ENCODE measurements at places on chromosomes 5 and 9.

DNA sequence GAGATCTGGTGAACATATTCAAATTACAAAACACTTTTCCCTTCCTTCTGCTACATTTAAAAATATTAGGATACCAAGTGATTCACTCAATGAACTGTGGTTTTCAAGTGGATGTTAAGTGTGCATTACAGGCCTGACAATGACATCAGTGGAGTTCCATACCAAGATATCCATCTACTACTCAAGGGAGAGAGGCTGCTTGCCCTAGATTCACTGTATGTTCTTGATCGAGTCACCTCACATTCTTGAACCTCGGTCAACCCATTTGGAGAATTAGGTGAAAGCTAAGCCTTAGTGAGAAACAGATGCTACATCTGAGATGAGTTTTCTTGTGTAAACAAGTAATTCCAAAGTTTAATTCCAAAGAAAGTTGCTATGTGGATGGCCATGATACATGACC lies 142.2 kb downstream of the FGF10 start:
- no peak overlapping the region for H3K27ac ChIP-seq
- H3K4me3 ChIP-seq: no peak overlapping the region
- no peaks in the 10 kb centered on the region for H3K4me1 ChIP-seq
- H3K27me3 ChIP-seq: no peaks in the 10 kb centered on the region
- no peak for DNase-seq

GRCh38 chr5:59992206-59992605 lies 98.7 kb upstream of the PDE4D start:
- DNase-seq: no peak
- no peak overlapping the region for H3K4me3 ChIP-seq
- H3K36me3 ChIP-seq: no peaks in the 10 kb centered on the region
- no peak overlapping the region for H3K27ac ChIP-seq
- no peaks in the 10 kb centered on the region for H3K27me3 ChIP-seq

GRCh38 chr5:156684216-156684615 lies 165.9 kb upstream of the PPP1R2B start:
- no peak overlapping the region for H3K4me3 ChIP-seq
- H3K27me3 ChIP-seq: no peaks in the 10 kb centered on the region
- H3K36me3 ChIP-seq: no peaks in the 10 kb centered on the region
- no peak for DNase-seq
- no peak overlapping the region for H3K27ac ChIP-seq

- H3K36me3 ChIP-seq: no peaks in the 10 kb centered on the region
- H3K27ac ChIP-seq: no peak overlapping the region
- DNase-seq: no peak
- H3K27me3 ChIP-seq: peaks cover 4% of the 10 kb centered on the region
Observed at GRCh38 chr5:717143-717542, 24.0 kb upstream of the TPPP start.

DNA sequence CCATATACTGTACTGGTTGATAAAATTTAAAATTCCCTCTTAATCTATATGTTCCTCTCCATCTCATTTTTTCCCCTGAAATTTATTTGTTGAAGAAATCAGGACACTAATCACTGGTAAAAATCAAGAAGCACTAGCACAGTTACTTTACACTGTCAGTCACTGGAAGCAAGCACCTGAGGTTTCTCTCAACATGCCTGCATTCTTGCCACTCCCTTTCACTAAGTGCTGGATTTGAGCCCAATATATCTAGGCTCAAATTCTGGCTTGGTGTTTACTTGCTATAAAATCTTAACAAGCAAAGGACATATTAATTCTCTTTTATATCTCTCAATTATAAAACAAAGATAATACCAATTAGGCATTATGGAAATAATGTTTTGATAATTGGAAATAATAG lies 58.6 kb downstream of the DIAPH1 start:
- H3K4me3 ChIP-seq: no peak overlapping the region
- DNase-seq: no peak
- peaks cover 33% of the 10 kb centered on the region for H3K36me3 ChIP-seq
- H3K27ac ChIP-seq: no peak overlapping the region

- no peak overlapping the region for H3K4me3 ChIP-seq
- no peaks in the 10 kb centered on the region for H3K4me1 ChIP-seq
- no peaks in the 10 kb centered on the region for H3K36me3 ChIP-seq
- no peak for DNase-seq
- no peak overlapping the region for H3K27ac ChIP-seq
- H3K27me3 ChIP-seq: no peaks in the 10 kb centered on the region
Observed at GRCh38 chr9:100515578-100516494, 42.9 kb downstream of the TMEFF1 start.

GRCh38 chr5:133480866-133481265 lies 131.5 kb downstream of the FSTL4 start:
- no peak for DNase-seq
- no peaks in the 10 kb centered on the region for H3K4me1 ChIP-seq
- no peaks in the 10 kb centered on the region for H3K36me3 ChIP-seq
- no peaks in the 10 kb centered on the region for H3K27me3 ChIP-seq

DNA sequence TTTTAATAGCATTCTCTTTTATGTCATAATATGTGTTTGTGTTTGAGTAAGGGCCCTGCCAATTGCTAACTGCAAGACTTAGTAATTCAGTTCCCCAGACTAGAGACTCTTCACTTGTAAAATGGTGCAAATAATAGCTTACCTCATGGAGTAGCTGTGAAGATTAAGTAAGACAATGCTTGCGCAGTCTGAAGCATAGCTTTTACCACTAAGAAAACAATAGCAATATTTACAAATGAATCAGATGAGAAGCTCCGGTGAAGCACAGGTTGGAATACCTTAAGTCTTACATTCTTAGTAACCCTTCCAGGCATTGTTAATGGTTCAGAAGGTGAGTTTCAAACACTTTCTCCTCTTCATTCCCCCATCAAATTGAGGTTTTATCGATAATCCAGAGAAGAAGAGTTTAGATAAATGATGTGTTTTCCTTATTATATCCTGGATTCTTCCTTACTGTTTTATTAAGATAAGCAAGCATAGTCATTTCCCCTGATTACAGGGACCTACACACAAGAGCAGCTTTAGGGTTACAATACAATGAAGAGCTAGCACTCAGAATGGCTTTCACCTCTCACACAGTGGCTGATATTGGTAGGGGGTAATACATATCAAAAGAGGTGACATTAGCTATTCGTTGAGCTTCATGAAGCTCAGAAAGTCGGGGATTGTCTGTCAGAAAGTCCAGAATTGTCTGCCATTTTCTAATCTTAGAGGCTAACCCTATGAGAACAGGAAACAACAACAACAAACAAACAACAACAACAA lies 96.4 kb upstream of the EDIL3 start:
- H3K4me3 ChIP-seq: no peak overlapping the region
- no peaks in the 10 kb centered on the region for H3K4me1 ChIP-seq
- H3K36me3 ChIP-seq: no peaks in the 10 kb centered on the region

DNA sequence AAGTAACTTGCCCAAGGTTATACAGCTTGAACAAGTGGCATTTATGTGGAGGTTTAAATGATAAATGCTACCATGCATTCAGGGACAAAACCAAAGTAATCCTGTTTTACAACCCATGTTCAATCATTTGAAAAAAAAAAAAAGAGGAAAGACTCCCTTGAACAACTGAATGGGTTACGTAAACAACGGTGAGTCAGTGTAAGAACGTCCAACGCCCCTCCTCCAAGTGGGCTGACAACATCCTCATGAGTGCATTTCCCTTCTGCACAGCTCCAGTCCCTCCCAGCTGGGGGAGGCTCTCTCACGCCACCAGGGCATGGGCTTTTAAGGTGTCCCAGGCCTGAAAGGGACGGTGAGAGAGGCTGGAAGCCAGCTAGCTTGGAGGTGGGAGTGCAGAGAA lies 90.0 kb downstream of the PRRT1B start:
- peak; percentile 69 for DNase-seq
- H3K4me3 ChIP-seq: no peak overlapping the region
- peak overlapping the region; percentile 55 for H3K27ac ChIP-seq
- H3K27me3 ChIP-seq: no peaks in the 10 kb centered on the region
- no peaks in the 10 kb centered on the region for H3K36me3 ChIP-seq
- H3K4me1 ChIP-seq: peaks cover 18% of the 10 kb centered on the region

DNA sequence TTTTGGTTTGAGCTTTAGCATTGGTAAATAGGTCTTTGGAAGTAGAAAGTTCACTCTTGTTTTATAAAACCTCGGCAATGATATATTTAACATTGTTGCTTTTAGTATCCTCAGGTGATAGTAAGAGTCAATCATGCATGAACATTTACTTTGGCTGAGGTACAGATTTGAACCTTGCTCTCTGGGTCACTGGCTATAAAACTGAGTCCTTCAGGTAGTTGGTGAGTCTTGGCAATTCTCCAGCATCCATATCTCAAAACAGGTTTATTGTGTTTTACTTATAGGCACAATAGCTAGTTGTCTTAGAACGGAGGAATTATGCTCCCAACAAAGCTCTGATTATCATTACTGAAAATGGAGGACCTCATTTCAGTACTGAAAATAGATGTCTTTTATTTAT lies 75.1 kb downstream of the MAT2B start:
- no peaks in the 10 kb centered on the region for H3K36me3 ChIP-seq
- no peaks in the 10 kb centered on the region for H3K27me3 ChIP-seq
- H3K4me3 ChIP-seq: no peak overlapping the region
- H3K4me1 ChIP-seq: no peaks in the 10 kb centered on the region
- DNase-seq: no peak

DNA sequence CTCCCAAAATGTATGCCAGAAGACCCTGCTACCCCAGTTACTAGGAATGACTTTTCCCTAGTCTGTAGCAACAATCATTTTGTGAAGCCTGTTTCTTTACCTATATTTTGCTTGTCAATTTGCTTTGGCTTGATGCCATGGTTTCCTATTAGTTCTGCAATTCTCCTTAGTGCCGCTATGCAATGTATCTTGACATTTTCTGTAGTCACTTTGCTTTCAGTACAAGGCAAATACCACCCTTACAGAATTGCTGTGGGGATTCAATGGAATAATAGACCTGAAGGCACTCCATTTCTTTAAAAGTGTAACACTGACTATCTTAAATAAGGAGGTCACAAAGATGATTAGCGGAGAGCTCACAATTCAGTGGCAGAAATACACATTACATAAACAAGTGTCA lies 291.1 kb downstream of the NR2F1-AS1 start:
- no peaks in the 10 kb centered on the region for H3K27me3 ChIP-seq
- DNase-seq: no peak
- H3K36me3 ChIP-seq: no peaks in the 10 kb centered on the region
- no peak overlapping the region for H3K4me3 ChIP-seq
- H3K4me1 ChIP-seq: no peaks in the 10 kb centered on the region
- H3K27ac ChIP-seq: no peak overlapping the region

DNA sequence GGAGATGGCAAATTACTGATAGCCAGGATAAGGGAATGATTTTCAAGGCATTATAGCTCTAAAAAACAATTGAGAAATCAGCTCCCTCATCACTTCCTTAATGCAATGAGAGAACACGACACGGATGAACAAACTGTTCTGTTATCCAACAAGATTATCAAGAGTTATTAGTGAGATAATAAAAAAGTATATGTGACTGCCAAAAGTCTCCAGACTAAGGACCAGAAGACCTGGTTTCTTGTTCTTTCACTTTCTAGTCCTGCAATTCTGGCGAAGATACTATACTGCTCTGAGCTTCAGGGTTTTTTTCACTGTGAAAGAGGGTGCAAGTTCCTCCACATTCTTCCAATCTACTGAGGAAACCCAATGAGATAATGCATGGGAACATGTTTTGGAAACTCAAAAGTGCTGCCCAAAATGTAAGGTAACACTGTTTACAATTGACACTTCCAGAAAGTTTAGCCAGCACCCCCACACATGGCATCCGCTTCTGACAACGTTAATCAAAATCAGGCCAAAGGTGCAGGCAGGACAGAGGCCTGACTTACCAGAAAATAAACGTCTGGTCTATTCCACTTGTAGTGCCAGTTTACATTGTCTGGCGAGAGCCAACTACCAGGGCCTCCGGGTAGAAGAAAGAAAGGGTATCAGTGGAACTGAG lies 254.2 kb downstream of the DOCK8 start:
- H3K27ac ChIP-seq: no peak overlapping the region
- no peak for DNase-seq
- peak overlapping the region; percentile 88 for H3K4me3 ChIP-seq
- peaks cover 13% of the 10 kb centered on the region for H3K4me1 ChIP-seq
- peaks cover 13% of the 10 kb centered on the region for H3K36me3 ChIP-seq

GRCh38 chr9:4581861-4582565 lies 80.1 kb upstream of the PLPP6 start:
- H3K27ac ChIP-seq: no peak overlapping the region
- no peaks in the 10 kb centered on the region for H3K36me3 ChIP-seq
- no peak for DNase-seq
- no peaks in the 10 kb centered on the region for H3K27me3 ChIP-seq
- no peaks in the 10 kb centered on the region for H3K4me1 ChIP-seq
- H3K4me3 ChIP-seq: no peak overlapping the region

- peaks cover 81% of the 10 kb centered on the region for H3K36me3 ChIP-seq
- H3K27me3 ChIP-seq: no peaks in the 10 kb centered on the region
- H3K27ac ChIP-seq: no peak overlapping the region
- DNase-seq: no peak
Observed at GRCh38 chr5:150386024-150386855, 26.5 kb downstream of the CD74 start.

DNA sequence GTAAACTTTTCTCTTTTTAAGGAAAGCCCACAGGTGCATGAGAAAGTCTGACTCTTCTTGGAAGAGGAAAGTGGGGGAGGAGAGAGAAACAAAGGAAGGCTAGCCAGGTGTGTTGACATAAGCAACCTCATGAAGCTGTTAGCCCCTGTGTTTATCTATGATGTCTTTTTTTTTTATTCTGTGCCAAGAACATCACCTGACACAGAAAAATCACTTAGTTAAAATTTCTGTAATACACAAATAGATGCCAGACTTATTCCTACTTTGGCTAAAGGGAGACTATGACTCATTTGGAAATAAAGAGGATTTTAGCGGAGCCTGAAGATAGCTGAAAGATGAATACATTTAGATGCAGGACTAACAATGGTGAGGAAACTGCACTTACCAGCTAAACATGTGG lies 58.3 kb downstream of the BAAT start:
- no peak for DNase-seq
- no peak overlapping the region for H3K4me3 ChIP-seq
- no peak overlapping the region for H3K27ac ChIP-seq
- H3K27me3 ChIP-seq: no peaks in the 10 kb centered on the region
- H3K4me1 ChIP-seq: no peaks in the 10 kb centered on the region

DNA sequence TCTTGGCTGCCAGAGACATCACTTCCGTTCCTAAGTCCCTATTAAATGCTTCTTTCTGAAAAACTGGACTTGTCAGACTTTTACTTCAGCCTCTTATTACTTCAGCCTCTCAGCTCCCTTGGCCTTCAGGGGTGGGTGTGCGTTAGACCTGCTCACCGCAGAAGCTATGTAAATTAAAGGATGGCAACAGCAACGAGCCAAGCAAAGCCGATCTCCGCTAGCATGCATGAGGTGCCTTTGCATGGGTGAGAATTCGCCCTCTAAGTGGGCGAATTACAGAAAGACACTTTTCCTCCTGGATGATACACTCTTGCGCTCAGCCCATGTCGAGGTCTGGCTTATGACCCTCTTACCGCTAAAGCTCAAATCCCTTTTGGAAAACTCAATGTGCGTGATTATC lies 10.9 kb upstream of the IL3 start:
- no peak overlapping the region for H3K27ac ChIP-seq
- no peak for DNase-seq
- H3K27me3 ChIP-seq: no peaks in the 10 kb centered on the region
- no peak overlapping the region for H3K4me3 ChIP-seq

- H3K36me3 ChIP-seq: no peaks in the 10 kb centered on the region
- H3K27ac ChIP-seq: no peak overlapping the region
- H3K4me1 ChIP-seq: no peaks in the 10 kb centered on the region
- no peak for DNase-seq
- no peak overlapping the region for H3K4me3 ChIP-seq
- no peaks in the 10 kb centered on the region for H3K27me3 ChIP-seq
Observed at GRCh38 chr9:676780-677438, 164.6 kb upstream of the DMRT1 start.
